Memory B cell (primary cell): ENCODE measurements at places on chromosomes 2 and 18.

GRCh38 chr18:49098386-49098785 is 147.6 kb upstream of the SMAD7 start:
- no peak for DNase-seq

GRCh38 chr2:100902817-100903405 is 83.0 kb downstream of the NPAS2 start:
- DNase-seq = no peak

DNA sequence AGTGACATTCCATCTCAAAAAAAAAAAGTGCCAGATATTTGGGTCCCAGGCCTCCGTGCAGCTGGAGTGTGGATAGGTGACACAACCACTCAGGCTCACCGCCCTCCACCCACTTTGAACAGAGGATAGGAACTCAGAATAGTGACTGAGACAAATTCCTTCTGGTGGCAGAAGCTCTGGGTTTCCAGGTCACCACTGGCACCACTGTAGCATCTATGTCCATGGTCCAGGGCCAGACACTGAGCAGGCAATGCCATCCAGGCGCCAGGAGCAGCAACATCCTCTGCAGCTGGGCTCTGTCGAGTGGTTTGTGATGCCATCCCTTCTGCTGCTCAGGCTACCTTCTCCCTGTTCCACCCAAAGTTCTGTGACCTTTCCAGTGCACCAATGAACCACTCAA is 81.5 kb upstream of the PTPRM start:
- no peak for DNase-seq

DNA sequence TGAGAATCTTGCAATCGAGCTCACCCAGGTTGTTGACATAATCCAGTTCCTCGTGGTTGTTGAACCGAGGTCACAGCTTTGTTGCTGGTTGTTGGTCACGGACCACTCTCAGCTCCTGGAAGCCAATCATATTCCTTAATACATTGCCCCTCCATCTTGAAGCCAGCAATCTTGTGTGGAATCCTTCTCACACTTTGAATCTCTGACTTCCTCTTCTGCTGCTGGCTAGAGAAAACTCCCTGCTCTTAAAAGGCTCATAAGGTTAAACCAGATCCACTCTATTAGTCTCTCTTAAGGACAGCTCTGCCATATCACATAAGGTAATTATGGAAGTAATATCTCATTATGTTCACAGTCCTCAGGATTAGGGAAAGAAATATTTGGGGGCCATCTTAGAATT is 41.1 kb downstream of the SP140 start:
- DNase-seq = no peak

DNA sequence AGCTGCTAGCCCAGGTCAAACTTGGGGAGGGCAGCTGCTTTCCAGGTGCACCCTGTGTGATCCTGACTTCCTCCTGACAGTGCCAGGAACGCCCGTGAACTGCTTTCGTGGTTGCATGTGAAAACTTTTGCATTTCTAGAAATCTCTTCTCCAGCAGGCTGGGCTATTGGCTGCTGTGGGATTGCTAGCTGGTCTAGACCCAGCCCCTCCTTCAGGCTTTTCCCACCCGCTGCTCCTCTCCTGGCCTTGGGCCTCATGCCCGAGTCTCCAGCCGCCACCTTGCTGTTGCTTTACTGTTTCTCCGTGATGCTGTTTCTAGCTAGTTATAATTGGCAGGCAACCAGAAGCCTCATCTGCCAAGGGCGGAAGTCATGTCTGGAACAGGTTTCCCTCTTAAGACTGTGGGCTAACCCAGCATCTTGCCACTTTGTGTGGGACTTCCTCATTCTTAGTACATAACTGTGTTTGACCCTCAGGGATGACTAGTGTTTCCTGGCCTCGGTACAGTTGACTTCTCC is 27.0 kb upstream of the MGAT4A start:
- DNase-seq = peak; percentile 47

- DNase-seq = no peak
These were observed 33.8 kb downstream of the NPC1 start for GRCh38 chr18:23552505-23552904.

DNA sequence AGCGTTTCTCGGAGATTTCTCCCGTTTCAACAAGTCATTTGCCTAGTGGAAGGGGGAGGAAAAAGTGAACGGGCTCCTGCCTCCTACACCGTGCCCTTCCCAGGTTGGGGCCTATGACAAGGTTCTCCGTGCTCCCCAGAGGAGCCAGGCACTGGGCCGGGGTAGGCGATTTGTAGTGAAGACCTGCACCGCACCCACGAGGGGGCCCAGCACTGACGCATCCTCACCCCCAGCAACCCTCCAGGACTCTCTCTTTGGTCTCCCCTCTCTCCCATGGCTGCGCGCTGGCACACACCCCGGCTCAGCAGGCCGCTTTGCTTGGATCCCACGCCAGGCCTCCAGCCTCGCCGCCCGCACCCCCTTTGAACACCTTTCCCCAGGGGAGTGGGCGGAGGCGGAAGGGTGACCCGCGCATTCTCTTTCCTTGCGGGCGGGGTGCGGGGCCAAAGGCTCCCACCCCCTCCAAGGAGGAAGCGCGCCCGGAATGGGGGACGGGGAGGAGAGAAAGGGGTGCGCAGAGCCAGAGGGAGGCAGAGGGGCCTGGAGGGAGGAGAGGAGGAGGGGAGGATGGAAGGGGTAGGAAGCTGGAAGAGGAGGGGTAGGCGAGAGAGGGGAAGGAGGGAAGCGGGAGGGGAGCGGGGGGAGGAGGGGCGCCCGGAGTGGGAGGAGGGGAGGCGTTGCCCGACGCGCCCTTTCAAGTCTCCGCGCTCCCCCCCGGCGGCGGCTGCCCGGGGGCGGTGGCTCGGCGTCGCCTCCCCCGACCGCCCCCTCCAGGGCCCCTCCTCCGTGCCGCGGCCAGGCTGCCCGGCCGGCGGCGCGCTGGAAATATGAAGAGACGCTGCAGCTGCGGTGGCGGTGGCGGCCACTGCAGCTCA is at the start of gene APCDD1:
TSS of gene APCDD1 (plus strand) at position 830 of the 875 bp plus-strand sequence. CDS start 347 bp downstream, outside the sequence.
- no peak for DNase-seq

DNA sequence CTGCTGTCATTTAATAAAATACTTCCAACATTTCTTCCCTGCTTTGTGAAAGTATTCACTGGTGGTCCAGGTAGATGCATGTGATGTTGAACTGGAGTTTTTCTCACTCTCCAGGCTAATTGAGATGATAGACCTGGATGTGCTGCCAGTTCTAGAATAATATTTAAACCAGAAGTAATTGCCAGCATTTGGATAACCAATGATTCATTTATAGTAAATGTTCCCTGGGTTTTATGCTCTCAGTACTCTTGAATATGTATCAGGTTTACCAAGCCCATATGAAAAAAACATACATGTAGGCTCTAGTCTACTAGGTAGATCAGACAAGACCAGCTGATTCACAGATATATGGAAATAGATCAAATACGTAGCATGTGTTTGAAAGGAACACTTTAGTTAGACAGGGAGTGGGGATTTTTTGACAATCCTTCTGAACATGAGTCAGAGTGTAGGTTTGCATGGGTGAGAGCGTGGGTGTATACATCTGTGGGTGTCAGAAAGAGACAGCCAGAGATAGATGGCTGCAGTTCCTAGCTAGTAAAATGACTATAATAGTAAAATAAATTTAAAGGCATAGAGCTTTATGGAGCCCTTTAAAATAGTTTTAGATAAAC is 115.1 kb downstream of the NAB1 start:
- no peak for DNase-seq

GRCh38 chr2:205696331-205696926 is 14.1 kb downstream of the NRP2 start:
- no peak for DNase-seq

GRCh38 chr2:200244111-200244510 is 62.4 kb upstream of the SPATS2L start:
- DNase-seq = no peak

DNA sequence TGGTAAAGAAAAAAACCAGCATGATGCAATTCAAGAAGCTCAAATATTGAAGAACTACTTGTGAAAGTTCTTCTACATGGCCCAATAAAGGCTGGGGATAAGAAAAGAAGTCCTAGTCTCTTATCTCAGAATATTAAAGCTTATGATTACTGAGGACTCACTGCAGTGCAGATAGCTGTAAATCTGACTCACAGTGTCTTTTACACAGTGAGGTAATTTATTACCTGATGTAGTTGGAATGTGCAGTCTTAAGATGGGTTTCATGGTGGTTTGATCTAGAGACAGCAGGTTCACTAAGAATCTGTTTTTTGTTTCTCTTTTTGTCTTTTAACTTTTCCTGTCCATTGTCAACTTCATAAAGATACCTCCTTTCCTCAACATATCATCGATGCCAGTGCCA is 484.0 kb upstream of the MAP2 start:
- no peak for DNase-seq

DNA sequence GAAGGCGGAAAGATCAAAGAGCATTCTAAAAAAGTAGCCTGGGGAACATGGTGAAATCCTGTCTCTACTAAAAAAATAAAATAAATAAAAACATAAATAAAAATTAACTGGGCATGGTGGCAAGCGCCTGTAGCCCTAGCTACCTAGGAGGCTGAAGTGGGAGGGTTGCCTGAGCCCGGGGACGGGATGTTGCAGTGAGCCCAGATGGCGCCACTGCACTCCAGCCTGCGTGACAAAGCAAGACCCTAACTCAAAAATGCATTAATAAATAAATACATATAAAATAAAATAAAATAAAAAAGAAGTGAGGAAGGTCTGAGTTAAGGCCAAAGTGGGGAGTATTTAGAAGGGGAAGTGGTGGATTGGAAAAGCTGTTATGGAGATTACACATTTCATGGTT is 1.3 kb upstream of the PSMD14 start:
- DNase-seq = no peak

GRCh38 chr2:199797431-199798403 is 53.3 kb downstream of the FTCDNL1 start:
- DNase-seq = no peak

DNA sequence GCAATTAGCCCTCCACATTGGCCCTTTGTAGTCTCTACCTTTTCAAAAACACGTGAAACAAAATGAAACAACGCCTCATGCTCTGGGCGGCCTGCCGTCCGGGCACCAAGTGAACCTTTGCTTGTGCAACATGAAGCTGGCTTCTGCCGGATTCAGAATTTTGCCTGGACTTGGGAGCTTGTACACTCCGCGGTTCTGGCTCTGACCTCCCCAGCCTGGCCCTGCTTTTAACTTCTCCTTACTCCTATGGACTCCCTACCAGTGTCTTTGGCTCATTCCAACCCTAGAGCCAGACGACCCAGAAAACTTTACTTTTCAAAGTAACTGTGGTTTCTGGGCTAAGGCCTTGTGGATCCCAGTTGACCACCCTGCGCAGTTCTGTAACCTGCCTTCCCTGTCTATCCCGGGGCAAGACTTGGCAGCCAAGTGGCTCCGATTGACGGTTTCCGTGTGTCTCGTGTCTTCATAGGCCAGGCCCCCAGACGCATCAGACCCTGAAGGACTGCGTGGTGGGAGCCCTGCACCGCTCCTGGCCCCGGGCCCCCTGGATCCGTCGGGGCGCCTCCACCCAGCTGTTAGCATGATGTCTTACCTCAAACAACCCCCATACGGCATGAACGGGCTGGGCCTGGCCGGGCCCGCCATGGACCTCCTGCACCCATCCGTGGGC is 1.9 kb downstream of the OTX1 start:
- peak; percentile 21 for DNase-seq

GRCh38 chr2:208781166-208781565 is 374.6 kb downstream of the PTH2R start:
- no peak for DNase-seq

DNA sequence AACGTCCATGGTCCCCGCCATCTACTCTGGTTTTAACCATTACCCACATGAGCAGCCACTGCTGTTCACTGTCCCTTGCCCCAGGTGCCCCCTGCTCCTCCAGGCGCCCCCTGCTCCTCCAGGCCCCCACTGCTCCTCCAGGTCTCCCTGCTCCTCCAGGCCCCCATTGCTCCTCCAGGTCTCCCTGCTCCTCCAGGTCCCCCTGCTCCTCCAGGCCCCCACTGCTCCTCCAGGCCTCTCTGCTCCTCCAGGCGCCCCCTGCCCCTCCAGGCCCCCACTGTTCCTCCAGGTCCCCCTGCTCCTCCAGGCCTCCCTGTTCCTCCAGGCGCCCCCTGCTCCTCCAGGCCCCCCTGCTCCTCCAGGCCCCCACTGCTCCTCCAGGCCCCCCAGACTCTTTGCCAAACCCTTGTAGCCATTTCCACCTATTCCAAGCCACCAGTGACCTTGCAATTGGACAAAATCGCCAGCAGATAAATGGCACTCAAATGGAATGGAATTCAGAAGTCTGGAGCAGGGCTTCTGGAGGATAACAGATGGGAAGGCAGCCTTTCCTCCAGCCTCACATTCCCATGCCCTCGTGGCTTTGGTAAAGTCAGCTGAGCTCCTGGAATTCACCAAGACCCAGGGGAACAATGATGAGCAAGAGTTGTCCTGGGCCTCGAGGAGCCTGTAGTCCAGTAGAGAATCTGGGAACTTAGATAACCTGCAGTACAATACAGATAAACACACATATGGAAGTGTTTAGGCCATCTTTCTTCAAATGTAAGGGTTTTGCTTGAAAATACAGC is 13.3 kb upstream of the RPL31 start:
- no peak for DNase-seq

- no peak for DNase-seq
These were observed 117.0 kb downstream of the PKP4 start for GRCh38 chr2:158573739-158574138.

DNA sequence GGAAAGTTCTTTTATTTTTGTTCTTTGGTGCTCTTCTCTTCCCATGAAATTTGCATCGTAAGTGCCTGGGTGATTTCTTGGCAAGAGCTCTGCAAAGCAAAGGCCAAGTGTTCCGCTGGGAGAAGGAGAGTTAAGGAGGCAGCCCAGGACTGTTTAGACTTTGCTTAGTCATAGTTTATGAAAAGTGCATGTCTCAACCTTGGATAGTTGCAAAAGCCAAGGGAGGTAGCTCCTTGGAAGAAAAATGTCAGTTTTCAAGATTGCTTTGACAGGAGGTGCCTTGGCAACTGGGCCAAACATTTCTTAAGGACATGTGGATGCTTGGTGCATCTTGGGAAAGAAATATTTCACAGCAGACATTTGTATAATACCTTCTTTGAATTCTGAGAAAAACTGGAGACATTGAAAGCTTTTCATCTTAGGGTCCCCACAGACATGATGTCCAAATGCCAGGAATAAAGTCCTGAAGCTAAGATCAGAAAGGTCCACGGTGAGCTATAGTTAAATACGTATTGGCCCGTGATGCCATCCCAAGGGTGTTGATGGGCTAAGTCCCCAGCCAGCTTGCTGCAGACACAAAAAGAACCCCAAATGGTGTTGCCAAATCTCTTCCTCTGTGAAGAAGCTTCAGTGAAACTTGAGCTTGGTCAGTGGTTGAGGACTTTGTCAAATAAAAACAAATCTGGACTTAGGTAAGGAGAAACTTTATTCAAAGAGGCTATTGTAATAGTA is 96.3 kb upstream of the THUMPD2 start:
- DNase-seq = no peak

- no peak for DNase-seq
These were observed 35.7 kb upstream of the KYNU start for GRCh38 chr2:142841788-142842187.
